RPMI7951 (cell line): ENCODE measurements at places on chromosomes 16 and 17.

- no peak for DNase-seq
Measured at GRCh38 chr17:69524854-69525253, 110.4 kb downstream of the MAP2K6 start.

- DNase-seq = no peak
Measured at GRCh38 chr17:77282524-77283515, 142.1 kb downstream of the SEC14L1 start.

- DNase-seq = no peak
Measured at GRCh38 chr17:6800422-6801027, 24.5 kb downstream of the FBXO39 start.

- DNase-seq = no peak
Measured at GRCh38 chr17:66056148-66056547, 135.8 kb downstream of the CEP112 start.

GRCh38 chr16:57036945-57037344 lies 47.6 kb downstream of the NLRC5 start:
- no peak for DNase-seq

- no peak for DNase-seq
Measured at GRCh38 chr17:2721603-2722002, 10.0 kb upstream of the CLUH start.

GRCh38 chr16:56277075-56277474 lies 85.8 kb downstream of the GNAO1 start:
- DNase-seq = no peak

GRCh38 chr17:15480204-15480603 lies 12.8 kb upstream of the CDRT4 start:
- no peak for DNase-seq

DNA sequence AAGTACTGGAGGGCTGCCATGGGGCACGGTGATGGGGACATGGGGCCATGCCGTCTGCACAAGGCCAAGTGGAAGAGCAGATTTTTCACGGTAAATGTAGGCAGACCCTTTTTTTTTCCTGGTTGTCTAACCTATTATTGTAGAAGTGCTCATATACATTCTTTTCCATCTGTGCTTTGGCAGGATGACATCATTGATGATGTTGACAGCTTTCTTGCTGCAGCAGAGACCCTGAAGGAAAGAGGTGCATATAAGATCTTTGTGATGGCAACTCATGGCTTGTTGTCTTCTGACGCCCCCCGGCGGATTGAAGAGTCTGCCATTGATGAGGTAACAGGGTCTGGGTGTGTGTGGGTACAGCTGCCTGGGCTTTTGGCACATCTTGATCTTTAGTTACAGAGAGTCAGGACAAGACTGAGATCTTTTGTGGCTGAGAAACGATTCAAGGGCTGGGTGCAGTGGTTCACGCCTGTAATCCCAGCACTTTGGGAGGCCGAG lies 23.3 kb upstream of the SLC5A10 start:
- no peak for DNase-seq

DNA sequence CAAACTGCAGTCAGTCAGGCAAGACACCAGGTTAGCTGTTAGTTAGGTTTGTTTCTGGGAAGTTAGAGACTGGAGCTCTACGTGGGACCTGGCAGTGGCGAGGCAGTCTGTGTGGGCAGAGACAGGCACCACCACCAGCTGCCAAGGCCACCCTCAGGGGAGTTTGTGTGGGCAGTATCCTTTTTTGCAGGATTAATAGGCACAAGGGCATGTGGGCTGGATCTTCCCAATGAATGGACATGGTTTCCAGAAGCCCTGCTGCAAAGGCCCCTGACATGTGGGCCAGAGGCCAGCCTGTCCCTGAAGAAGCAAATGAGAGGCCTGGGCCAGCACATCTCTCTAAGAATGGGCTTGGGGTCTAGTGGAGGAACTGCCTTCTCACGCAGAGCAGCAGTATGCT lies 19.2 kb upstream of the SREBF1 start:
- no peak for DNase-seq

- DNase-seq = peak; percentile 38
Measured at GRCh38 chr17:54992797-54993639, 24.5 kb downstream of the STXBP4 start.

DNA sequence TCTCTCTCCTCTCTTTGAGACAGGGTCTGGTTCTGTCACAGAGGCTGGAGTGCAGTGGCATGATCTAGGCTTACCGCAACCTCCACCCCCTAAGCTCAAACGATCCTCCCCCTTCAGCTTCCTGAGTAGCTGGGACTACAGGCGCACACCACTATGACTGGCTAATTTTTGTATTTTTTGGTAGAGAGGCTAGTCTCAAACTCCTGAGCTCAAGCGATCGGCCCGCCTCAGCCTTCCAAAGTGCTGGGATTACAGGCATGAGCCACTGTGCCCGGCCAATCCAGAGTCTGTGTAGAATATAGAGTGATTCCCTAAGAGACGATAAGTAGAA lies 65.8 kb upstream of the RPH3AL start:
- no peak for DNase-seq

DNA sequence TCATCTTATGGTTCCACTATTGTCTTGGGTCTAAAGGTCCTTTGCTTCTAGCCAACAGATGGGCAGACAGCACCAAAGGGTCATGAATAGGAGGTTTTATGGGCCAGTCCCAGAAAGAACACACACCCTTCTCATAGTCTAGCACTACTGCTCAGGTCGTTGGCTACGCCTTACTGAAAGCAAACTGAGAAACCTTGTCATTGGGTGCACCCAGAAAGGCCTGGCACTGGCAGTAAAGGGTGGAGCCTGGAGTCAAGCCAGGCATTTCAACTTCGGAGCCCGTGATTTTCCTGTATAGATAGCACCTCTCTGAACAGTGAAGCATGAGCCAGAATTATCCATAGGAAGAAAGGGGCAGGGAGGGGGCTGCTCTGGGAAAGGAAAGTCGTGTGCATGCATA lies 74.9 kb downstream of the VAT1L start:
- no peak for DNase-seq

- peak; percentile 87 for DNase-seq
Measured at GRCh38 chr17:72976971-72977770, 115.3 kb downstream of the SLC39A11 start.

DNA sequence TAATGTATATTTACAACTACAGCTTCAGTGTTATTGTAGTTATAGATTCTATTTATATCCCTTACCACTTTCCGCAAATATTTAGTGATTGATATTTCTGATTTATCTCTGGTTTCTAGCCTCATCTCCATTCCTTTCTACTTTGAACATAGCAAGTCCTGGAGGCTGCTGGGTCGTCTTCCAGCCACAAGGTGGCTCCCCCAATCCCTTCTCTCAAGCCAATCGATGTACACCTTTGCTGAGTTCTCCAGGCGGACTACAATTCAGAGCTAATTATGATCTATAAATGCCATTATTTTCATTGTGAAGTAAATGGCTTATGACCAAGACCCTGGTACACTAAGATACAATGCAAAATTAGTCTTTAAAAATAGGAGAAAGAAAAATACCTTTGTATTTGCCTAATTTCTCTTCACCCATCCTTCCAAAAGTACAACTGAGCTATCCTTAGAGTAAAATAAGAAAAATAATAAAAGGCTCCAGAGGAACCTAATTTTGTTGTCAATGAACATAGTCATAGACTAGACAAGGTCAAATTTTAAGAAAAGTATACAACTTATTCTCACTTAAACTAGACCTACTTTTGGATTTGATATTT lies 122.1 kb downstream of the SKAP1 start:
- DNase-seq = peak; percentile 55

DNA sequence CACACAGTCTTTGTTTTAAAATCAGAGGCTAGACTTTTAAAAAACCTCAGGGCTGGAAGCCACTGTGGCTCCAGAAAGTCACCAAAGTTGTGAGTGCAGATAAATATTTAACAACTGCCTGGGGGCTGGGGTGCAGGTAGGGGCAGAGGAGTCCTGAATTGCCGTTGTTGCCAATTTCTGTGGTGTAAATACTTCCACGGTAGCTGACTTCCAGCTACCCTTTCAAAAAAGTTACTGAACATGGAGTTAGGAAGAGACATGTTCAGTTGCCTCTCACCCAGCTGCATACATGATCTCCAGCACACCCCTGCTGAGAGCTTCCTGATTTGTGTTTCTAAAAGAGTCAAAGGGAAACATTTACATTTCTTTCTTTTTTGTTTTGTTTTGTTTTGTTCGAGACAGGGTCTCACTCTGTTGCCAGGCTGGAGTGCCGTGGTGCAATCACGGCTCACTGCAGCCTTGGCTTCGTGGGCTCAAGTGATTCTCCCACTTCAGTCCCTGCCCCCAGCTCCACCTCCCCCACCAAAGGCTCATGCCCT lies 58.7 kb downstream of the PLXDC1 start:
- DNase-seq = no peak

- peak; percentile 65 for DNase-seq
Measured at GRCh38 chr17:75273977-75274708, 3.1 kb upstream of the MIF4GD start.

- DNase-seq = peak; percentile 75
Measured at GRCh38 chr16:12426122-12426521, 377.6 kb downstream of the CPPED1 start.

DNA sequence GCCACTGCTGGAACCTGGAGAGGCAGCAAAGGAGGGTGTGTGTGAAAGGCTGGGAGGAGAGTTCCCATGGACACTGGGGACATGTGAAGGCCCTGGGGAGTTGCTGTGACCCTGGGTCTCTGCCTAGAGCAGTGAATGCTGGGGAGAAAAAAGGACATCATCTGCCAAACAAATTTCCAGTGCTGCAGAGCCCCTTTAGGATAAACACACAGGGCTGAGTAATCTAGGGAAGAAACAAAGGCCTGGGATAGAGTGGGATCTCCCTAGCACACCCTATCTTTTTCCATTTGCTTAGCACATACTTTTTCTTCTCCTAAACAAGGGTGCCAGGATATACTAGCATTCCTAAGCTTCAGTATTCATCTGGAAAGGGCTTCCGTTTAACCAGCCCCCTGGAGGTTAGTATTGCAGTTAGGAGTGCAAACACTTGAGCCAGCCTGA lies 3.3 kb upstream of the HIGD1B start:
- DNase-seq = no peak

- DNase-seq = peak; percentile 74
Measured at GRCh38 chr17:41792845-41793783, 6.6 kb upstream of the JUP start.

DNA sequence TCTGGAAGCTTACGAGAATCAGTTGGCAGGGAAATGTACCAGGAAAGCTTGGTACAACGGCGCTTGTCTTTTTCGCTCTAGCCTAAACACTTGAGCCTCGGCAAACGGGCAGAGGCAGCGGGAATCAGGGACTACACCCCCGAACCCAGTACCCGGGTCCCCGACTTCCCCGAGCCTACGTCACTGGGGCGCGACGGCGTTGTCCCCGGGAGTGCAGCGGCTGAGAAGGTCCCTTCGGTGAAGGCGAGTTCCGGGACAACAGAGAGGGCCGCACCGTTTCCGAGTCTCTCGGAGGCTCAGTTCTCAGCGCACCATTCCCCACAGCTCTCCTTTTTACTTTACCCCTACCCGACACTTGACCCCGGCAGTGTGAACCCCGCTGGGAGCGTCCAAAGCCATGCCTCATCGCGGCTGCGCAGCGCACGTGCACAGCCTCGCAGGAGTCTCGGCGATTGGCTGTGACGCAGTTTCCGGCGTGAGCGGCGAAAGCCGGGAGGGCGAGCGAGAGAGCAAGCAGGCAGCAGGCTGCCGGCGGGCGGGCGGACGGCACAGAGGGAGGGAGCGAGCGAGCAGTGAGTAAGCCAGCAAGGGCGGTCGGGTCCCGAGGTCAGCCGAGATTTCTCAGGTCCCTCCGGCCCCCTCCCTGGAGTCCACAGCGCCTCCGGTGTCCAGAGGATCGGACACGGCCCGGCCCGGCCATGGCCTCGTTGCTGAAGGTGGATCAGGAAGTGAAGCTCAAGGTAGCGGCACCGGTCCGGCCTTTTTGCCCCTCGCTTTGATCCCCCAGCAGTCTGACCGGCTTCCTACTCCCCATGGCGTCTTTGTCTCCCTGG lies at the start of gene PSME3:
PSME3 (plus strand) TSS at position 464 of the 833 bp plus-strand sequence; CDS start at position 699, 235 bp downstream.
- DNase-seq = peak; percentile 84

GRCh38 chr16:4702466-4702808 lies 9.1 kb downstream of the NUDT16L1 start:
- DNase-seq = no peak

DNA sequence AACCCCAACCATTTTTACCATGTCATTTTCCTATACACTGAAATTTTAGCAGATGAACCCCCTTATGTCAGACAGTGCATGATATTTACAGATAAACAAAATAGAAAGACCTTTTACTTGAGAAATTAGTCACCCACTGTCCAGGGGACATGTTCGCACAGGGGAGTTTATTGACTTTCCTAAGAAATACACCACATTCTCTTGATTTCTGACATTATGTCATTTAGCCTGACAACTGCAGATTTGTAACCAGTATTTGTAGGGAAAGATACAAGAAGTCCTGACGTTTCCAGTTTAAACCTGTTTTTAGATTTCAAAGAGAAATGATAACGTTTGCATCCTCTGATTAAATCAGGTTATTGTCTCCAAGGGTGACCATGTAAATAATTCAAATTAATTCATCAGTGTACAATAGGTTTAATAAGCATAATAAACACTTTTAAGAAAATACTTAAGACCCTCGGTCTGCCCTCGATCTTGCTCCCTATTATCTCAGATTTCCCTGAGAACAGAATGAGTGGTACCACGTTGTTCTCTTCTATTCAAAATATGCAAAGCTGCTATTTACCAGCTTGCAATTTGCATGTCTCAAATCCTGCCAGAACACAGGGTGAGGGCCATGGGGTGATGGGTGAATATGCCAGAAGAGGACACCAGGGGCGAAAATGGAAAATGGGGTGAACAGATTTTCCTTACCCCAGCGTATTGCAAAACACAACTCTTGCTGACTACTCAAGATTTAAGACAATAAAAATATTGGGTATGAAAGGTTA lies 2.1 kb upstream of the LYRM9 start:
- no peak for DNase-seq

DNA sequence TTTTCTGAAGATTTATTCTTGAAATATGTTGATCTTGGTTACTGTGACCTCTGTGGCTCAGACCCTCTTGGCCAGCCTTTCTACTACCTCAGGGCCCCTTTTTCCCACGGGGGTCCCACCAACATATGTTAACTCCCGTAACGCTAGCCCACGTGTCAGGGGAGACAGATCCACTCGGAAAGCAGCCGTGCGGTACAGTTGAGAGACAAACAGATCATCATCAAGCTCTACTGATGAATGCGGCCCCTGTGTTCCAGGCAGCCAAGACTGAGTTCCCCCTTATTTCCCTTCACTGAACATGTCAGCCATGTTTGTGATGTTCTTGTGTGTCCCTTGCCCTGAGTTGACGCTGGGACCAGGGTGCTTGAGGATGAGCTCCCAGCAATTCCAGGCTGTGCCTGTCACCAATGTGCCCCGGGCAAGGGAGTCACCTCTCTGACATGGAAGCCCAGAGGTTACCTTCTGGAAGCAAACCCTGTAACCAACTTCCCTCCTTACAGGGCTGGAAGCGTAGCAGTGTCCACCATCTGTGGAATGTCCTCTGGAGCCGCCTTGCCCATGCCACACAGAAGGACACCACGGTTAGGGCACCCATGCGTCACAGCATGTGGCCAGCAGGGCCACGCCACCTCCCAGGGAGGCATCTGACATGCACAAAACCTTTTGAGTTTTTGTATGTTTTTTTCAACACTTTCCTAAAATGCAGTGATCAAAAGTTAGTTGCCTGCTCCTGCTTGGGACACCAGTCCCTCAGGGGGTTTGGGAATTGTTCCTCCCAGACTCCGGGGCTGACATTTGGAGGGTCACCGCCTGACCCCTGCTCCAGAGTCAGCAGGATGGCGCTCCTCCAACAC lies 193.7 kb upstream of the CHMP6 start:
- DNase-seq = no peak
